ENCODE measurements at places on chromosomes 6 and 20.

- no peak for DNase-seq
Observed at GRCh38 chr6:19413323-19413722, 423.8 kb upstream of the ID4 start.

GRCh38 chr20:40197691-40198090 is 491.3 kb downstream of the MAFB start:
- DNase-seq = no peak

GRCh38 chr6:106659859-106660258 is 30.5 kb downstream of the QRSL1 start:
- no peak for DNase-seq

GRCh38 chr6:3848380-3848779 is 793 bp upstream of the FAM50B start:
- peak; percentile 34 for DNase-seq

DNA sequence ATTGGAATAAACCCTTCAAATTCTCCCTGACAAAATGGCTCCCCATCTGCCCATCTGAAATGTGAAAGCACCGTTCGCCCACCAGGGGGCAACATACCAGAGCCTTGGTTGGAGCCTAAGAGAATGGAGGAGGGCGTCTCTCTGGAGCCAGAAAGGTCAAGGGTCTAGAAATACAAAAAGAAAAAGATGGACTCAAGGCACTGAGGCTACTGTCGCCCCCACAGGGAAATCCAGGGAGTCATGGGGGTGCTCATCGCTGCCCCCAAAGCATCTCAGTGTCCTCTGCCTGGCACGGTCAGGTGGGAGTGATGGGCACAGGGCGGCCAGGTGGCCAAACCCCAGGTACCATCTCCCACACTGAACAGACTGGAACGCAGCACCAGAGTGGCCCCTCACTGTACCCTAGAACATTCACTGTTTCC is 136.3 kb downstream of the ZMYND8 start:
- peak; percentile 71 for DNase-seq

GRCh38 chr6:41255110-41255509 is 27.0 kb downstream of the TREML4 start:
- no peak for DNase-seq

- no peak for DNase-seq
Observed at GRCh38 chr20:43723735-43724134, 3.1 kb downstream of the GTSF1L start.

GRCh38 chr6:90294614-90294988 is 2.0 kb downstream of the BACH2 start:
- peak; percentile 63 for DNase-seq

GRCh38 chr6:36867471-36868224 is 7.0 kb downstream of the PPIL1 start:
- no peak for DNase-seq

GRCh38 chr6:133587546-133588160 is 301.3 kb upstream of the TCF21 start:
- no peak for DNase-seq

GRCh38 chr6:19851241-19852089 is 14.3 kb downstream of the ID4 start:
- DNase-seq = no peak

- peak; percentile 62 for DNase-seq
Observed at GRCh38 chr6:30357678-30358540, 13.0 kb downstream of the RPP21 start.

GRCh38 chr6:28673787-28674671 is 148.3 kb downstream of the GPX5 start:
- DNase-seq = peak; percentile 80

DNA sequence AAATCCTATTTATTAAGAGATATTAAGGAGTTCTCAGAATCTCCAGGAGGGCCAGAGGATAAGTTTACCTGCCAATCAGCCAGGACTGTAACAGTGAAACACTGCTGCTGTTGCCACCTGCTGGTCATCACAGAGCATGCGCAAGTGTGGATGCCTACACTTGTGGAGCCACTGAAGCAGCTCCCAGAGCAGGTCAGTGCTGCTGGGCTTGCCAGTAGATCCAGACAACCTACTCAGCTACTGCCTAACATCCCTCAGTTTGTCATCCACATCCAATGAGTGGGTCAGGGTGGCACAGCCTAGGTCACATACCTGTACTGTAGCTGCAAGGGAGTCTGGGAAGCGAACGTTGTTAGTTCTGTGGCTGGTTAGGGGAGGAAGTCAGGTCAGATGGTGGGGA is 18.3 kb upstream of the NHSL1 start:
- DNase-seq = peak; percentile 63

- no peak for DNase-seq
Observed at GRCh38 chr6:157893238-157893637, 70.2 kb downstream of the SNX9 start.

DNA sequence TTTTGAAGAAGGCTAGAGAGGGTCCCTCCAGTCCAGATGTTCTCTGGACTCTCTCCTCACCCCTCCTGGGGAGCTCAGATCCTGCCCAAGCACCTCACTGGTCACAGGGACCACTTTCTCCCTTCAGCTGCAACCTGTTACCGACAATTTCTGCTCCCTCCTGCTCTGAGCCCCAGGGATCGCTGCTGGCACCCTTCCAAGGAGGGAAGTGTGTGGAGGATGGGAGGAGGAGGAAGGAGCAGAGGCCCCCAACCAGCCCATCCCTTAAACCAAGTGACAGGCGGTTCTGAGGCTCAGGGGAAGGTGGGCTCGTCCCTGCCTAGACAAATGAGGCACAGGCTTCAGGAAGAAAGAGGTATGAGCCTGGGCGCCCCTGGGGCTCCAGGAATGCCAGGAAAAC is 13.9 kb downstream of the PMEPA1 start:
- DNase-seq = no peak

GRCh38 chr6:147933224-147933623 is 409.4 kb upstream of the SASH1 start:
- DNase-seq = no peak

- no peak for DNase-seq
Observed at GRCh38 chr6:35633579-35634089, 55.1 kb downstream of the FKBP5 start.

DNA sequence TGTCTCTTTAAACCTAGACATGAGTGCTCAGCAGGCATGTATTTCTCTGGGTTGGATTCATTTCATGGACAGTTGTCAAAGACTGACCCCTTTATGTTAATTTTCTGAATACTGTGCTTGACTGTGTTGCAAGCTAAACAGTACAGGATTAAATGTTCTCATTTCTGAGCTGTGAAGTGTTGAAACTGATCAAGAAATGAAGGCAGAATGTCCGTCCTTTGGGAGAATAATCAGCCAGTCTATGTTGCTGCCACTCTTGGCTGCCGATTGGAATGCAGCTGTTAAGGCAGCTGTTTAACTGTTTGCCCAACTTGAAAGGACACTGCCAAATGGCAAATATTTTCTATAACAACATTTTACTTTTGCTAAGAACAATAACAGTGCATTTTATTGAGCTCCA is 87.3 kb downstream of the CEP57L1 start:
- DNase-seq = no peak

DNA sequence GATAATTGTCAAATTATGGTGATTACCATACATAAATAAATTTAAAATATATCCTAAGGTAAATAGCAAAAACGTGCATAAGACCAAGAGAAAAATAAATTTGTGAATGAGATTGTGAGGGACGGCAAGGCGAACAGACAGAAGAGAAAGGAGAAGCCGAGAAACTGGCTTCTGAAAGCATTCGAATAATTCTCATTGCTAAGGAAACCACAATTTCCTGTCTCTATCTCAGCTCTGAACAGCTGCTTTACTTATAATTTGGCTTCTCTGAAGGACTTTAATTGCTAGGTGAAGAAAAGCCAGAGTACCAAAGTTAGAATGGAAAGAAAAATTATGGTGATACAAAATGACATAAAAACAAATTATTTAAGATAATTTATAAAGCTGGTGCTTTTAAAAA is 79.0 kb upstream of the RGS17 start:
- DNase-seq = no peak

GRCh38 chr6:43298565-43299337 is 691 bp downstream of the SLC22A7 start:
- DNase-seq = no peak

- DNase-seq = no peak
Observed at GRCh38 chr6:64224819-64225218, 589.2 kb downstream of the PHF3 start.

DNA sequence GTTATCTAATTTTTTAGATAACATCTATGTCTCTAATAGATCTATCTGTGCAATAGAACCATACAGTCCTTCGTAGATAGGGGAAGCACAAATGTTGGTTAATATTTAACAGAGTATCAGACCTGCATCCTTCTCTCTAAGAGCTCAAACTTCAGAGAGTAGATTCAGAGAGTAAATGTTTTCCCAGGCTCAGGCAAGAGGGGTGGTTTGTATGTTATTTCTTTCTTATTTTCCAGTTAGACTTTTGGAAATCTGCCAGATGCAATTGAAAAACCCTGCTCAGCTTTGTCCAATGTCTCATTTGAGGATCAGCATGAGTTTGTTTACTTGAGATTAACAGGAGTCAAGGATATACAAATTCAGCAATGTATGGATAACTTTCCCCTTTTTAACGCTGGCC is 361.9 kb downstream of the BCKDHB start:
- DNase-seq = no peak

DNA sequence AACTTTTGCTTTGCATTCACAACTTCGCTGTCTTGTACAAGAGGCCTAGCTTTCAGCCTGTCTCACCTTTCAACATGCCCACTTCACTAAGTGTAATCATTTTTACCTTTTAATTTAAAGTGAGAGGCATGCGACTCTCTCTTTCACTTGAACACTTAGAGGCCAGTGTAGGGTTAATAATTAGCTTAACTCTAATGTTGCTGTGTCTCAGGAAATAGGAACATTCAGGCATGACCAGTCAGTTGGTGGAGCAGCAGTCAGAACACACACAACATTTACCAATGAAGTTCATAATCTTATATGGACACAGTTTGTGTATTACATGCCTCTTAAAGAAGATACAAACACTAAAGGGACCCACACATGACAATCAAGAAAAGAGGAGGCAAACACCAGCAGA is 47.6 kb downstream of the HTR1B start:
- no peak for DNase-seq

DNA sequence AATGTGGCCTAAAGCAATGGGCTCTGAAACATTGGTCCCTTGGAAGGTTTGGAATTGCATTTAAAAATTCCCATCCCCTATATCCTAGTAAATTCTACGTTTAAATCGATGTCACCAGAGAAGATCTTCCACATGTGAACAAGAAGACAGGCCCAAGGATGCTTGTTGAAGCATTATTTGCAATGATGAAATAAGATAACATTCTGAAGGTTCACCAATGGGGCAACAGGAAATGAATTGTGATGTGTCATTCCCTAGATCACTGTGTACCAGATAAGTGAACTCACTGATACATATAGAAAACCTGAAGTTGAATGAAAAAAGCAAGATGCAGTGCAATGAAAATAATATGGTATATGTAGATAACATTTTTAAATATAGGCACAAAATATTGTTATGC is 464.3 kb upstream of the BTBD3 start:
- DNase-seq = no peak

DNA sequence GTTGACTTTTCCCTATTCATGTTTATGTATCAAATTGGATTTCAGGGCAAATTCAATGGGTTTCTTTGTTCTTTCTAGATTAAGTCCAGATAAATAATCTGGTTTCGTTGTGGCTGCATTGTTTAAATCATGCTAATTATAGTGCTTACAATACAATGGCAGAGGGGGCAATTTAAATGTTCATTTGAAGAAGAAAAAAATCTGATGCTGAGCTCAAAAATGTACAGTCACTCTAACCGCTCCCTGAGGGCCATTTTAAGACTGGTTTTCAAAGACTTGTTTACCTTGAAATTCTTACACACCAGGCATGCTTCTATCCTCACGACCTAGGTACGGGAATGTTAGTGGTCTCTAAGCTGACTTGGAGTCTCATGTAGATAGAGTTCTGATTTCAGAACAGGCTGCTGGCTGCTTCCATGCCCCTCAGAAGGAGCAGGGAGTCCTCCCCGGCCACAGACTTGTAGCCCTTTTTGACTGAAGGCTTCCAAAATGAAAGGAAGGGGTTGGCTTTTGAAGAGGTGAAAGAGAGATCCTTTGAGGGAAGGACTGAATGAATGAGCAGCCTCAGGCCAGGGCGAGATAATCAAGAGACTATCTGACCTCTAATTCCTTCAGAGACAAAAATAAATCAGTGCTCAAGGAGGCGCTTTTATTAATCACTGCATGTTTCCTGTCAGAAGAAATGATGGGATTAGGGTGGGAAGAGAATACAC is 86.1 kb upstream of the ZNF217 start:
- DNase-seq = peak; percentile 16

DNA sequence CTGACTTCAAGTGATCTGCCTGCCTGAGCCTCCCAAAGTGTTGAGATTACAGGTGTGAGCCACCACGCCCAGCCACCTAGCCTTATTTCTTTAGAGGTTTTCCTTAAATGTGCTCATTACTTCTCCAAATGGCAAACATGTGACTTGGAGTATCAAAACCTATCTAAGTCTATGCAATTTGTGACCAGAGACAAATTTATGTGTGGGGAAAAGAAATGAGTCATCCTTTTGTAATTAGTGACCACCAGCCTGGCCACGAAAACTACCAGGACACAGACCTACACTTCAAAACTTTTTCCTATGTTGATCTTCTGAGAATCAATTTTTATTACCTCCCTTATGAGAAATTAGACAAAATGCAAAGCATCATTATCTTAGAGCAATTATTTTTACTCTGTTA is 64.6 kb upstream of the OGFRL1 start:
- no peak for DNase-seq

DNA sequence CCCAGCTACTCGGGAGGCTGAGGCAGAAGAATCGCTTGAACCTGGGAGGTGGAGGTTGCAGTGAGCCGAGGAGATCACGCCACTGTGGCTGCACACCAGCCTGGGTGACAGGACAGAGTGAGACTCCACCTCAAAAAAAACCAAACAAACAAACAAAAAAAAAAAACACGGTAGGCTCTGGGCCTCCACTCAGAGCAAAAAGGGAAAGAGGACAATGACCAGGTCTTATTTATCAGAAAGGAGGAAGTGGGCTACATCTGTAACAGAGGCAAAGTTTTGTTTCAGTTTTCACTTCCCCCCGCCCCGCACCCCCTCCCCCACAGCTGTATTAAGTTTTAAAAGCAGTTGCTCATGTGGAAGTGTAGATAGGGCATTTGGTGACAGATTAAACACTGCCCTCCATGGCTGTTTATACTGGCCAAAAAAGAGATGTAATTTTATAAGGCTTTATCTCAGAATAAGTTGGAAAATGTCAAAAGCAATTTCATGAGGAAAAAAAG is 114.6 kb downstream of the RCAN2 start:
- DNase-seq = no peak

DNA sequence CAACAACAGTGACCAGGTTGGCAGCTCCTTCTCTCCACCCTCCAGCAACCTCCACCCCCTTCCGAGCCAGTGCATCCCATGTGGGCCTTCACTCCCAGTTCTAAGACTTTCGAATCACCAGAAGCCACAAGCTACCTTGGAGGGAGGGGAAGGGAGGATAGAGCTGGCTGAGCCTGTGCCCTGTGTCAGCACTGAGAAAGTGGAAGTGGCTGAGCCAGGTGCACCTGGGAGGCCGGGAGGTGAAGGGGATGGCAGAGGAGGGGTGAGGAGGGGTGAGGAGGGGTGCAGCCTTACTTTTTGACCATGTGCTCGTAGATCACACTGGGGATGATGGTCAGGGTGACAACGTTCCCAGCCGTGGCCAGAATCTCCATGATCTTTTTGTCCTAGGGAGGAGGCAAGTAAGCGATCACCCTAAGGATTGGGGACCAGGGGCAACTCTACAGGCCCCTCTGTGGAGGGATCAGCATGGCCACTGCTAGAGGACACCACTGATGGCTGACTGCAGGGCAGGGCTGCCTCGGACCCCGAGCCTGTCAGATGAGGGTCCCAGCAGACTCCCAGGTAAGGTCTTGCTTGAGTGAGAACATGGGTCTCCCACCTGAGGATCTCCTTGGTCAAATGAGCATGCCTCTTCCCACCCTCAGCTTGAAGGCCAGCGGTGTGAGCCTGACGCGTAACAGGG is 18.3 kb downstream of the SDCBP2 start:
- no peak for DNase-seq

Measured in activated T-cell treated with anti-CD3 and anti-CD28 coated beads, Interleukin-2, amount 50 U/mL, for 24 hours (primary cell).